ENCODE measurements at places on chromosomes 4 and X.
A peak's percentile ranks its signal among the peaks of the same experiment; 100 is the strongest.

GRCh38 chrX:136193771-136194170 is 46.4 kb downstream of the FHL1 start:
- no peak for ATAC-seq

DNA sequence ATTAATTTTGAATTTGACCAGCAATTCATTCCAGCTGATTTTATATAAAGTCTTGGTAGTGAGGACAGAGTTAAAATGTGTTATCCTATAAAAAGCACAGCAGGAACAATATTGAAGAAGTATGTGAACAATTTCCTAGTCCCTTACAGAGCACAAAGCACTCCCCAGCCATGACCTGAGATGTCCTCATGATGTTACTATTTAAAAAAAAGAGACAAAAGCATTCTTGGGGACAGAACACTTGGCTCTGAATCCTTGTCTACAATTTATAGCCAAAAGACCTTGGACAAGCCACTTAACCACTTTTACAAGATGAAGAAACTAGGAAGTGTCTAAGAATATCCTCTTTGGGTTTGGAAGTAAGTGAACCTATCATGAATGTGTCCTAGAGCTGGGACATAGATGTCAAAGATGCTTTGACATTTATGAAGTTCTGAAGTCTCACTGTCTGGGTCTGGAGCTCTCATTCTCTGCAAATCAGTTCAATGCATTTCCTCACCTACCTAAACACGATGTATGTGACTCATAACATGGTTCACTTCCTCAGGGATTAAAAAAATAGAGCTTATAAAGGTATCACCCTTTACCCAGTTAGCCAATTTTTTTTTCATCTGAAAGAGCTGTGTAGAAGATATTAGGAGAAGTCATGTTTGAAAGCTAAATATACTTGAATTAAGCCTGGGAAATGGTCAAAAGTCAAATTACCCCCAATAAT is 61.4 kb downstream of the IGFBP7 start:
- ATAC-seq, result peak; percentile 55

- ATAC-seq, result peak; percentile 45
These were observed 112.2 kb upstream of the ENPP6 start for GRCh38 chr4:184329659-184330400.

GRCh38 chr4:111713276-111713675 is 432.0 kb upstream of the FAM241A start:
- no peak for ATAC-seq

GRCh38 chrX:1392376-1393068 is 609 bp upstream of the SLC25A6 start:
- peak; percentile 63 for ATAC-seq

DNA sequence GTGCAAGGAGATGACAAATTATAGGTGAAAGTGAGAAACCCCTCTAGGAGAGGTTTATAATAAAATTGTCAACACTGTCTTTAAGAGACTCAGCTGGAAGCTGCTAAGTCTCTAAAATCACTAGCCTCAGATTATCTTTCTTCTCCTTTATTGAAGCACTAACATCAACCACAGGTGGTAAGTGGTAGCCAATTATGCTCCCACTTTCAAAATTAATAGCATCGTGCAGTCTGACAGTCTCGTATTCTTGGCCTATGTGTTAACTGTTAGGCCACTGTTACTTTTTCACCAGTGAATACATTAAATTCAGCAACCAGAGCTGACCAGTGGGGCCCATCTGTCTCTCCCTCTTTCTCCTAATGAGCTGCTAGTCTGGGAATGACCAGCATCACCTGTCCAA is 674.1 kb downstream of the RAPGEF2 start:
- no peak for ATAC-seq

DNA sequence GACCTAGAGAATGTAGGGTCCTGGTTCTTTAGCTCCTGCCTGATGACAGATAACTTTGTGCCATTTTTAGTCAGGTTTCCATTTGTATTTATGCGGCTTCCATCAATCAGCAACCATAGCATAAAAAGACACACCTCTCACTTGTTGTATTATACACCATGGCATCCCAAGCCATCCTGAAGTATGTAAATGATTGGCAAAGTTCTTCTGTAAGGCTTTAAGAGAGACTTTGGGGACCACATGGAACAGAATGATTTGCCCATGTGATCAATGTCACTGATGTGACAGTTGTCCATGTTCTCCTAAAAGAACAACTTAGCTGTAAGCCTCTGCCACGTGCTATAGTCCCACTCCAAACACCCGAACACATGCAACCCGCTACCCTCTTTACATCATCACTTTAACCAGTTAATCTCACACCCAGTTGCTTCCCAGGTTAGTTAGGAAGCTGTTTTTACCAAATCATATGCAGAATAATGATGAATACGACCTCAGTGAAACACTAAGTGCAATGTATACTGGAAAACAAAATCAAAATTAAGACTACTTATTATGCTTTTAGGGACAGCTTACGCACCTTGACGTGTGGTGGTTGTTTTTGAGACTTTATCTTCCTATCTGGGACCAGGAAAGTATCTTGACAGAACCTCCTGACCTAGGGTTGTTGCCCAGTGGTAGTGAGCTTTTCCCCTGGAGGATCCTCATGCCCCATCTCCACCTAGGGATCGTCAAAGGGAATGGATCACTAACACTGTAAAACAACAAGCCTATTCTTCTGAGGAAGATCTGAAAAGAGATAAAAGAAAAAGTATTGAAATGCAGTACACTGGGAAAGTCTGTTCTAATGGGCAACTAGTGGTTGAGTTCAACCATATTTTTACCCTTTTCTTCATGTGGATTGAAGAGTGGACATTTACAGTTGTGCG is 267.8 kb downstream of the CHIC1 start:
- no peak for ATAC-seq

DNA sequence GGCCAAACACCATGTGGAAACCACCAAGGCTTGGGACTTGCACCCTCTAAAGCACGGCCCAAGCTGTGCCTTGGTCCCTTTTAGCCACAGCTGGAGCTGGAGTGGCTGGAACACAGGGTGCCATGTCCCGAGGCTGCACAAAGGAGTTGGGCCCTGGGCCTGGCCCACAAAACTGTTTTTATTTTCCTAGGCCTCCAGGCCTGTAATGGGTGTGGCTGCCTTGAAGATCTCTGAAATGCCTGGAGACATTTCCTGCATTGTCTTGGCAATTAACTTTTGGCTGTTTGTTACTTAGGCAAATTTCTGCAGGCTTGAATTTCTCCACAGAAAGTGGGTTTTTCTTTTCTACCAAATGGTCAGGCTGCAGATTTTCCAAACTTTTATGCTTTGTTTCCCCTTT is 55.7 kb downstream of the IL15 start:
- ATAC-seq, result no peak

DNA sequence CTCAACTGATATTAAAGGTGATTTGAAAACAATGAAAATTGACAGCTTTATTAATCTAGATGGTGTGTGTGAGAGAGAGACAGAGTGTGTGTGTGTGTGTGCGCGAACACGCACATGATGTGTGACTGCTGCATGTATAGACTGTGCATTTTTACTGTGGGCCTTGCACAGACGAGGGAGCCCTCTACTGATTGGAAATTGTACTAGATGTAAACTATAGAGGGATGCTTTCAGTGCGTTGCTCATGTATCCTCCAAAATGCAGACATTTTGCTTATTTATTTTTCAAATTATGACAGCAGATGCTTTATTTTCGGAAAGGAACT is 168.4 kb upstream of the GK2 start:
- ATAC-seq, result peak; percentile 87

- no peak for ATAC-seq
These were observed at the start of gene DCAF8L2 for GRCh38 chrX:27590044-27590443. DCAF8L2 (plus strand) TSS chrX:27590344; CDS start chrX:27746896, 156,552 bp downstream.

DNA sequence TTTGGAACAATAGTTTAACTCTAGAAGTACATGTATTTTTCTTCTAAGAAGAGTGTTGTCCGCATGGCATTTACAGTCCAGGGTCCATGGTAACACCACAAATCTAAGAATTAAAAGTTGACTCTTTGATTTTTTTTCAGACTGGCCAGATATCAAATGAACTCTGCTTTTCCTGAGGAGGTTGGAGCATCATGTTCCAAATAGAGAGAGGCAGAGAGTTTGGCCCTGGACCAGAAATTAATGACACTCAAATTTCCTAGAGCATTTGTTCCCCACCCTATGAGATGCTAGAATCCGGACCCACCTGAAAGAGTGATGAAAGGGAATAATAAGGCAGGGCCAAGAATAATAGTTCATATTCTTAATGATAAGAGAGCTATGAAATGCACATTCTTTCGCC is 47.0 kb upstream of the NAP1L5 start:
- ATAC-seq, result no peak

DNA sequence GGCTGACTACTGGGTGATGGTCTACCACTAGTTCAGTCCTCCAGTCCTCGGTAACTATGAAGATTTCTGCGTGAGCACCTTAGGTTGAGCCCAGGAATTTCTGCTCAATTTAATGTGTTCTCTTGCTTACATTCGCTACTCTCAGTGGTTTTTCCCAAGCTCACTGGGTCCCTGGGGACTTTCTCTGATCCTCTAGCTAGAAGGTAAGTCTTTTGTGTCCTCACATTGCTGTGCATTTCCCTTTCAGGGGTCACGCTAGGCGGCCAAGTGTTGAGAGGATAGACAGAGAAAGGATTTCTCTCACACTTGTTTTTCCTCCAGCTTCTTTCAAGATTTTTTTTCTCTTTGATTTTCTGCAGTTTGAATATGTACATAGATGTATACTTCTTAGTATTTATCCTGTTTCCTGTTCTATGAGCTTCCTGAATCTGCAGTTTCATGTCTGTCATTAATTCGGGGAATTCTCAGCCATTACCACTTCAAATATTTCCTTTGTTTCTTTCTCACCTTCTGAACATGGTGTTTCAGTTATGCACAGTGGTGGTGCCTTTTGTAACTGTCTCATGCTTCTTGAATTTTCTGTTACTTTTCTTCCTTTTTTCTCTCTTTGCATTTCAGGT is 17.5 kb downstream of the MAGEA9 start:
- ATAC-seq, result no peak

DNA sequence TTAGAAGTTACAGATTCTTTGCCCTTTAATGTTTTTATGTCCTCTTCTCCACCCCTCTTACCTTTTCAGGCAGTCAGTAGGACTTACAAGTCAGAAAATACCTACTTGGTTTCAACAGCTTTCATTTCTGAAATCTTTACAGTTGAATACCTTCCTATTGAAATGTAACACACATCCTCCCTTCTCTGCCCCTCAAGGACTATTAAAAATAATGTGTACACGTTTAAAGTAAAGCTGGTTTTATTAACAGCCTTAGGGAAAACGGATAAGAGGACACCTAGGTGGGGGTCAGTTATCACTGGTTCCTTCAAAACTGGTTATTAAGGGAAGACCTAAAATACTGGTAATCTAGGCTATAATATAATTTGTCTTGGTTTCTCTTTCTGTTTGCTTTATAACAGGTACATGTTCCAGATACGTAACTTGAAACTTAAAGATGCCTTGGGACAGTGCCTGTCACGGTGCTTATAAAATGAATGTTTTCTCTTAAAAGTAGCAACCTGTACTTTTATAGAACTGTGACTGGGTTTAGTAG is 1.8 kb downstream of the CCSER1 start:
- no peak for ATAC-seq

DNA sequence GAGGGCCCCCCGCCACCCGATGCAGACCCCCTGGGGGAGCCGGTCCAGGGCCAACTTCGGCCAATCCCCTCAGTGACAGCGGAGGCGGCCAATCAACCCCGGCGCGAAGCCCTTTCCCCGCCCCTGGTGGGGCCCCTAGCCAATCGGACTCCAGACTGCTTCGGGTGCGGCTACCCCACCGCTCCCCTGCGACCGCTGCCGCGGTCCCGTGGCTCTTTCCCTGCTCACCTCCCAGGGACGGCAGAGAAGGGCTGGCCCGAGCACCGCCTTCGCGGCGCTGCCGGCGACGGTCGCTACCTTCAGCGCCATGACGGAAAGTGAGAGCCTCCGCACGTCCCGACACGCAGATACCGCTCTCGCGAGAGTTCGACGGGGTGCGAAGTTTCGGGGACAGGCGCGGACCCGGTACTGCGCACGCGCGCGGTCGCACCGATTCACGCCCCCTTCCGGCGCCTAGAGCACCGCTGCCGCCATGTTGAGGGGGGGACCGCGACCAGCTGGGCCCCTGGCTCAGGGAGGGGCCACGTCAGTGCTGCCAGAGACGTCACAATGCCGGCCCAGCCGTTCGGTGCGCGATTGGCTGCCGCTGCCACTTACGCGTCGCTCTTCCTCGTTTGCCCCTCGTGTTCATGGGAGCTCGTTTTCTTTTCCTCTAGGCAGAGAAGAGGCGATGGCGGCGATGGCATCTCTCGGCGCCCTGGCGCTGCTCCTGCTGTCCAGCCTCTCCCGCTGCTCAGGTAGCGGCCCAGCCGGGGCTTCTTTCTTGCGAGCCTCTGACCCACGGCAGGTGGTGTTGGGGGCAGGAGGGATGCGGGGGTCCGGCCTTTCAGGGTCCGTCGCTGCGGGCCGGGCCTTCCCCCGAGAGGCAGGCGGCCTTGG is at the start of the genes IDH3G and SSR4:
Gene IDH3G (minus strand): TSS at position 358 of the 879 bp plus-strand sequence. CDS start 49 bp downstream, at position 309.
Gene SSR4 (plus strand): TSS at position 651 of the 879 bp plus-strand sequence. CDS start 20 bp downstream, at position 671.
- peak; percentile 96 for ATAC-seq

DNA sequence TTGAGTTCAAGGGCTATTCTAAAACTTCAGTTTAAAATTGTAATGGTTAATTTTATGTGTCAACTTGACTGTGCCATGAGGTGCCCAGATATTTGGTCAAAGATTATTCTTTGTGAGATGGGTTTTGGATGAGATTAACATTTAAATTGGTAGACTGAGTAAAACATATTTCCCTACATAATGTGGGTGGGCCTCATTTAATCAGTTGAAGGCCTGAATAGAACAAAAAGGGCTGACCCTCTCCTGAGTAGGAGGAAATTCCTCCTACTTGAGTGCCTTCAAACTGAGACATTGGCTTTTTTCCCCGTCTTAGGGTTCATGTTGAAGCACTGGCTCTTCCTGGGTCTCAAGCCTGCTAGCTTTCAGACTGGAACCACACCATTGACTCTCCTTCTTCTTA is 89.6 kb upstream of the FAM9A start:
- ATAC-seq, result no peak

DNA sequence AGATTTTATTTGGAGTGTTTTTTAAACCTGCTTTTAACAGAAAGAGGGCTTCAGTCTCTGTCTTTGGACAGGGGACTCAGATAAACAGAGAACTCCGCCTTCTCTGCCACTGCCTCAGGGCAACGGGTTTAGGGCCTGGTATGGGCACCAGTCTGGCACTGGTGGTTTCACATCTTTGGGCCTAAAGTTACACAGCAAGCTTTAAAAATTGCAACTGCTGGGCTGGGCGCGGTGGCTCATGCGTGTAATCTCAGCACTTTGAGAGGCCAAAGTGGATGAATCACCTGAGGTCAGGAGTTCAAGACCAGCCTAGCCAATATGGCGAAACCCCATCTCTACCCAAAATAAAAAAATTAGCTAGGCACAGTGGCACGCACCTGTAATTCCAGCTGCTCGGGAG is 10.3 kb upstream of the NAT8L start:
- no peak for ATAC-seq

DNA sequence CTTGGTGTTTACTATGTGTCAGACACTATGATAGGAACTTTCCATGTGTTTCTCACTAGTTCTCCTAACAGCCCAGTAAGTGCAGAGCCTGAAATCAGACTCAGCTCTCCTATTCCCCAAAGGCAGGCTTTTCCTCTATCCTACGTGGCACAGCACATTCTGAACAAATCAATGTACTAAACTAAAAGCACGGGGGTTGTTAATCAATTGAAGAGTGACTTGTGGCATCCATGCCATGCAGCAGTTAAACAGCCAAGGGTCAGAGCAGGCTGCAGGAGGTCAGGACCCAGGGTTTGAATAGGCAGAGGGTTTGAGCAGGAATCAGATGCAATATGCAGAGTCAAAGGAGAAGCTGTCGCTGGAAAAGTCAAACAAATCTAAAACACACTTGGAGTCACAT is 289.7 kb upstream of the LDB2 start:
- ATAC-seq, result no peak

GRCh38 chr4:76883147-76883546 is 14.8 kb downstream of the SOWAHB start:
- ATAC-seq, result no peak

GRCh38 chrX:65690057-65690855 is 22.8 kb downstream of the MSN start:
- peak; percentile 36 for ATAC-seq

- peak; percentile 95 for ATAC-seq
These were observed 127.3 kb upstream of the FAT4 start for GRCh38 chr4:125187226-125188176.

Measured in esophagus mucosa (tissue), 1 donor.